ENCODE measurements at places on chromosomes 7 and 10.
A peak's percentile ranks its signal among the peaks of the same experiment; 100 is the strongest.

DNA sequence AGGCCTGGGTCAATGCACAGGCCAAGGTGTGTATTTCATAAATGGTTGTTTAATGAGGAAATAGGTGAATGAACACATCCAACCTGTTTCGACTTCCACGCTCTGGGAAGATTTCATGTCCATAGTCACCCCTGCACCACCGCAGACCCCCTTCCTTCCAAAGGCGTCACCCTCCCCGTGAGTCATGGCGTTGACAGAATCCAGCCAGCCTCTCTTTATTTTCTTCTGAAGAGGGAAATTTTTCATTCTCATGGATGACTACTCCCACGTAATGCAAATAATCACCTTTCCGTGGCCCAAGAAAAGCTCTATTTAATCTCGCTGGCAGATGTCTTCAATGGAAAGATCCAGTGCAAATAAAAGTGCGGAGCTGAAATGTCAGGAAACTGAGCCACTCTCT, 75.3 kb upstream of the FOXK1 start:
- no peak for DNase-seq

DNA sequence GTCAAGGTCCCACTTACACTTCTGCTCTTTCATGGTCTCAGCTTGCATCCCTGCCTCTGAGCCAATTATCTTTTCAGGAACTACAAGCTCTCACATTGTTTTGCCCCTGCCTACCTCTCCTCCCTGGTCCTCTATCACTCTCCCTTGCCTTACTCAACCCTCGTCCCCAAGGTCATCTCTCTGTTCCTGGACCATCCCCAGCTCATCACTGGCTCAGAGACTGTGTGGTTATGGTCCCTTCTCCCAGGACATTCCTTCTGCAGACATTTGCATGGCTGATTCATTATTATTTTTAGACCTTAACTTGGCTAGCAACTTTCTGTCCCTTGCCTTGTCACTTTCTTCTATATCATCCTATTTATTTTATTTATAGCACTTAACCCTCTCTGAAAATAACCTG, 17.8 kb upstream of the GPAM start:
- no peak for DNase-seq

GRCh38 chr7:157976406-157976805, 611.2 kb downstream of the PTPRN2 start:
- DNase-seq = no peak

- no peak for DNase-seq
Observed at GRCh38 chr7:471866-472639, 47.6 kb downstream of the PDGFA start.

- DNase-seq = peak; percentile 66
Observed at GRCh38 chr10:75209921-75210281, 695 bp upstream of the VDAC2 start.

DNA sequence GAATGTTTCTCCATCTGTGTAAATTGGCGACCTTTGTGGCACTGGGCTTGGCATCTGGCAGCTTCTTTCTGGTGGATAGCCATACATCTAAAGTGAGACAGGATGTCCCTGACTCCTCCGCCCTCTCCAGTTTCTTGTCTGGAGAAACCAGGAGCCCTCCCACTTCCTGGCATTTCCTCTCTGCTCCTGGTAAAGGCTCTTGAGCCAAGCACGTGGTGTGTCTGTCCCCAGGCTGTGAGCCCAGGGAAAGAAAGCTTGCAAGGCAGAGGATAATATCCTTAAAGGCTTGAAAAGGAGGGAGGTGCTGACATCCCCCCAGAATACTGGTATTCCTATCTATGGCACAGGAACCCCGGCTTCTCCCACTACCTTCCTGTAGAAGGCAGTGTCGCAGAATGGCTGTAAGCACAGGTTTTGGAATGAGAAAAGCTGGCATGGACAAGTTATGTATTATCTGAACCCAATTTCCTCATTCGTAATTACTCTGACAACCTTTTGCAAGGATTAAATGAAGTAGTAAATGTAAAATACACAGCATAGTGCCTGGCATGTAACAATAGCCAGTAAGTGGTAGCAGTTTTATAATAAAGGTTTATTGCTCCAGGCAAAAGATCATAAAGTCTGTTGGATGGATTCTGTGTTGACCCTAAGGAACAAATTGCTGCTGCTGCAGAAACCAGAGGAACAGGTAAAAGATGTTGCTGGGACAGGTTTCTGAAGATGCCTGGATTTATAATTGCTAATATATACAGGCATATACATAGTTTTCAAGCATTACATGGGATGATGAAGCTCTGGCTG, 11.8 kb upstream of the ACSL5 start:
- DNase-seq = no peak

DNA sequence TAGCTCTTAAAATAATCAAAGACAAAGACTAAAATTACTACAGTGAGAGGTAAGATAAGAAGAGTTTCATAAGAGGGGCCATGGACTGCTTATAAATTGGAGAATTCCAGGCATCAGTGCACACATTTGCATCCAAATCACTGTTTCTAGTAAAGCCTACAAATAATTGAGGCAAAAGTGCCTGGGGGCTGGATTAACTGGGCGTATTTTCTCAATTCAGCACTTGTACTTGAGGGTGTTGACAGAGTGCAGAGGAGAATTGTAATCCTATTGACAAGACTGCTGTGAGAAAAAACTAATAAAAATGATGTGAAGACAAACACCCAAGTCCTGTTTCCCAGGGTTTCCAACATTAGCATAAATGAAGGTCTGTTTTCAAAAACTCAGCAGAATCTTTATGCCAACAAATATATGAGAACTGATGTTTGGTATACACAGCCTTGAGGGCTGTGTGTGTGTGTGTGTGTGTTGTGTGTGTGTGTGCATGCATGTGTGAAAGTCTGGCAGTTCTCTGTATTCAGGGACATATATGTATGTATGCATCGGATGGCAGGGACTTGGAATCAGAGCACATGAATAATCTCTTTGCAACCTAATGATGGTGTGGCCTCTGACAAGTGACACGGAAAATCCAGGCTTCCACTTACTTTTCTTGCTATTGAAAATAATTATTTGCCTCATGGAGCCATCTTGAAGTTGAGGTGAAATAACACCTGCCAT, 182.1 kb upstream of the CDC14C start:
- DNase-seq = no peak

DNA sequence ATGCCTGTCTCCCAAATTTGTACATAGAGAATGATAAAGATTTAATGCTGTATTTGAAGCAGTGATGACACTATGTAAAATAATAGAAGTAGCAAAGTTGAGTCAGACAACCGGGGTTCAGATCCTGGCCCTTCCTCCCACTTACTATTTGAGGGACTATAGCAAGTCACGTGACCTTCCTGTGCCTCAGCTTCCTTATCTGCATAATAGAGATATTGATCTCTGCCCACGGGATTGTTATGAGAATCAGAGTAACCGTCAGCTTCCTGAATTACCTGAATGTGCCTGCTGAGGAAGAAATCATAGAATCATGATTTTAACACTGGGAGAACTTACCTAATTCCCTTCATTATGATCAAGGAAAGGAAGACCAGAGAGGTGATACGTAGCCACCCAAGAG, 26.9 kb downstream of the CASP7 start:
- DNase-seq = no peak

- no peak for DNase-seq
Observed at GRCh38 chr7:107359520-107360316, 110.1 kb upstream of the GPR22 start.

- no peak for DNase-seq
Observed at GRCh38 chr7:140041659-140042385, 20.9 kb downstream of the PARP12 start.

GRCh38 chr7:32070406-32071360, at the start of gene PDE1C:
Gene PDE1C, minus strand, starts transcription at chr7:32070407.
- no peak for DNase-seq

DNA sequence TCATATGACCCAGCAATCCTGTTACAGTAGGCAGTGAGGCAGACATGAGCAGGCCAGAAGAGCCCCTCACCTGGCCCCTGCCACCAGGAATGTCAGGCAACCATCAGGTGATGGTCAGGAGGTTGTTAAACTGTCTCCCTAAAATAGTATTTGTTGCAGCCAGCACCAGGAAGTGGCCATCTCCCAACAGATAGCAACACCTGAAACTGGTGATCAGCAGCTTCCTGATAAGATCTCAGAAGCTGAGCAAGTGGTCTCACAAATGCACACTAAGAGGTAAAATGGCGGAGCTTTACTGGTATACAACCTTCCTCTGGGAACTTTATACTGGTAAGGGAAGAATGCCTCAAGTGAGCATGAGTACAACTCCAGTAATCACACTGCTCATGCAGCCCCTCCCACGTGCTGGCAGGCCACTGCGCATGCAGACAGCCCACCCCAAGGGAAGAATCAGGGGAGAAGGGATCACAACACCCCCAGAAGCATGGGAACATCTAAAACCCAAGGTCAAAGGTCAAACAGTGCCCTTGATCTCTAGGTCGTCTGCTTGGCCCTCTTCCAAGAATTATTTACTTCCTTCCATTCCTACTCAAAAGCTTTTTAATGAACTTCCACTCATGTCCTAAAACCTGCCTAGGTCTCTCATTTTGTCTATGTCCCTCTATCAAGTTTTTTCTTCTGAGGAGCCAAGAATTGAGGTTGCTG, 133.5 kb downstream of the DOCK4 start:
- DNase-seq = no peak

- no peak for DNase-seq
Observed at GRCh38 chr10:86211691-86212390, 154.8 kb downstream of the GRID1 start.

GRCh38 chr10:60821656-60822055, 43.4 kb downstream of the CDK1 start:
- no peak for DNase-seq

- no peak for DNase-seq
Observed at GRCh38 chr7:35753761-35754603, 46.9 kb upstream of the SEPTIN7 start.

DNA sequence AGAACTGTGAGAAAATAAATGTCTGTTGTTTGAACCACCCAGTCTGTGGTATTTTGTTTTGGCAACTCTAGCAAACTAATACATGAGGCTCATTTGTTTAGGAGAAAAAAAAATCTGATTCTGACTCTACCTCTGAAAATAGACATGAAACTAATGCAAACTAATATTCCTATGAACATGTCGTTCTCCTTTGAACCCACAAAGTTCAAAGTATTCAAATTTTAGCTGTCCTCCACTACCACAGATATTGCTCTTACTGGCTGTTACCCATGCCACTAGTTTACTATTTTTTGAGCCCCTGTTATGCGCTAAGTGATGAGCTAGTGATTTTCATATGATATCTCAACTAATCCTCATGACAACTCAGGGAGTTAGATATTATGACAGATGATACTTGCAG, 58.8 kb upstream of the ZNF804B start:
- no peak for DNase-seq

- peak; percentile 65 for DNase-seq
Observed at GRCh38 chr10:73096041-73096448, 621 bp downstream of the P4HA1 start.

DNA sequence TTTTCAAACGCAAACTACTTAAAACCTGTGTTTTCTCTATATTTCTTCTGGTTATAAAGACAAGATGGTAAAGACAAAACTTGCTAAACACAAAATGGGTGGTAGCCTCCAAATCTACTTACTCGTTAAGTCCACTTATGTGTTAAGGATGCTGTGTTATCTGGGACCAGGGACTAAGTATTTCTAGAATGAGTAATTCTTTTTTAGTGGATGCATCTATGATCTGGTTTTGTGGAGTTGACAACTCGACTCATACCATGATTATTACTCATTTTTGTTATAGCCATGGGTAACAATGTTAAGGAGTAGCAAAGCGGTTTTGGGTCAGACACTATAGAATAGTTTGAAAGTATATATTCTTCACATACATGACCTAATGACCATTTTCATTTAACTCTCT, 239.5 kb upstream of the FOXP2 start:
- DNase-seq = no peak

All from stimulated activated CD4-positive, alpha-beta T cell treated with anti-CD3 and anti-CD28 coated beads, Interleukin-15, amount 100 ng/mL, for 48 hours (primary cell).